Kidney glomerular epithelial cell (primary cell): ENCODE measurements at places on chromosomes 1 and 21.

- DNase-seq, result no peak
Measured at GRCh38 chr1:932173-932510, 8.4 kb downstream of the SAMD11 start.

DNA sequence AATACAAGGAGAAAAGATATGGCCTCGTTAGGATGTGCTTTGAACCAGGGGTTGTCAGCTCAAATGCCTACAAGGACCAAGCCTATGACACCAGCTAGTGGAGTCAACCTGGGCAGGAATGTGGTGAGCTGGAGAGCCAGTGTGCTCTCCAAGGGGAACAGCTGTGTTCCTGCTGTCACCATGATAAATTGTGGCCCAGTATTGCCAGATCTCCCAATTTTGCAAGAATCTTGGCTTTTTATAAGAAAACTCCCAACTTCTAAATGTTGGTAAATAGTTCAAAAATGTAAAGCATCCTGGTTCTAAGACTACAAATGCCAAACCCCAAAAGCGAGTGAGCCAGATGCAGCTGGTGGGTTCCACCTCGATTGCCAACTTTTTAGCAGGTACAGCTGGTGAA lies 391.1 kb downstream of the PLPP3 start:
- no peak for DNase-seq

DNA sequence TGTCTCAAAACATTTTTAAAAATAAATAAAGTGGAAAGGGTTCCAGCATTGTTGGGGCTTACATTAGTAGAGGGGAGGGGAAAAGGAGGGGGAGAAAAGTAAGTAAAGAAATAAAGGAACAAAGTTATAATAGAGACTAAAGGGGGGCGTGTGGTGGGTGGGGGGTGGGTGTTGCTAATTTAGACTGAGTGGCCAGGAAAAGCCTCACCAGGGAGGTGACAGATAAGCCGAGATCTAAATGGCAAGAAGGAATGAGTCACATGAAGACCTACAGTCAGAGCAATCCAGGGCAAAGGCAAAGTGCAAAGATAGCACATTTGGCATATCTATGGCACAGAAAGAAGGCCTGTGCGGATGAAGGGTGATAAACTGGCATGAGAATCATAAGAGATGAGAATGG lies 7.5 kb downstream of the MPL start:
- DNase-seq, result no peak

- no peak for DNase-seq
Measured at GRCh38 chr1:54274448-54274847, 74.5 kb downstream of the MRPL37 start.

- DNase-seq, result no peak
Measured at GRCh38 chr1:160216301-160216700, 11.1 kb downstream of the PEA15 start.
